ENCODE measurements at places on chromosomes 2 and 18.

DNA sequence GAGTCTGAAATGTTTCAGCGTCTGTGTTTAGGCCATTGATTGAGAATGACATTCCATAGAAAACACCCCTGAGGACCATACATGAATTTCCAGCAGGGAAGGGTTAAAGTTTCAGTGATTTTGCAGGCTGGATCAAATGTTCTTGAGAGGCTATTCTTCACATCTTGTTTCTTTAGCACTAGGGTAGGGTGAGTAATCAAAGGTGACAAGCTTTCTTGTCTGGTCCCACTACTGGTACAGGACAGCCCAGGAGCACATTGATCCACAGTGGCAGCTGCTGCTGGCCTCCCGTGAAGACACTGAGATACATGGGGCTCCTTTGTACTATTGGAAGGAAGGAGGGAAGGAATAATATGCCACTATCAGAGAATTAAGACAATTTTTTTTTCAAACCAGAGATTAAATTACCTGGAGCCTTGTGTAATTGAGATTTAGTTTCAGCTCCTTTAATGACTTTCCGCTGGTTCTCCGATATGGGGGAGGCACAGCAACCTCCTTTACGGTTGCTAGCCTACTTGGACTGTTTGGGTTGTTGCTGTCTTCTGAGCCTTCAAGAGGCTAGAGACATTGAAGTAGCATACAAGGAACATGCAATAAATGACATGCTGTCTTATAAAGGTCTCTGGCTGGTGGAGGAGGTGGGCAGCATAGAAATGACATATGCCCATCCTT lies 368.9 kb downstream of the SOX11 start:
- no peak for DNase-seq

- peak; percentile 95 for DNase-seq
Measured at GRCh38 chr2:151828143-151828889, at the start of gene ARL5A. ARL5A (minus strand) TSS chr2:151828421; CDS start chr2:151828176, 245 bp downstream.

DNA sequence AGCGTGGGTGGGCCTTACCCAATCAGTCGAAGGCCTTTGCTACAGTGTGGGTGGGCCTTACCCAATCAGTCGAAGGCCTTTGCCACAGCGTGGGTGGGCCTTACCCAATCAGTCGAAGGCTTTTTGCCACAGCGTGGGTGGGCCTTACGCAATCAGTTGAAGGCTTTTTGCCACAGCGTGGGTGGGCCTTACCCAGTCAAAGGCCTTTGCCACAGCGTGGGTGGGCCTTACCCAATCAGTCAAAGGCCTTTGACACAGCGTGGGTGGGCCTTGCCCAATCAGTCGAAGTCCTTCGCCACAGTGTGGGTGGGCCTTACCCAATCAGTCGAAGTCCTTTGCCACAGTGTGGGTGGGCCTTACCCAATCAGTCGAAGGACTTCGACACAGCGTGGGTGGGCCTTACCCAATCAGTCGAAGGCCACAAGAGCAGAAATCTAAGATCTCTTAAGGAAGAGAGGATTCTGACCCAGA lies 16.3 kb upstream of the GAL3ST2 start:
- no peak for DNase-seq

DNA sequence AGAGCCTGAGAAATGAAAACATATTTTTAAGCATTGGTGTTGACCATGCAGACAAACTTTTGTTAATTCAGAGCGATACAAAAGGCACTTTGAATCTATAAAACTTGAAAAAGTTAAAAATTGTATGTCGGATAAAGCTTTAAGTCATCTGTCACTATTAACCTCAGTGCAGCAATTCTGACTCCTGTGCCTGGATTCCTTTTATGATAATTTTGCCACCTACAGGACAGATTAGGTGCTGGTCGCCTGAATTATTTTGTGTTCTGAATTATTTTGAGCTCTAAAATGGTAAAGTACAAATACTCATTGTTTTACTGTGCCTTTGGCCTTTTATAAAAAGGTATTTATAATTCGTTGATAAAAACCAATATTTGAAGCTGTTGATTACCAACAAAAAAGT lies 19.4 kb upstream of the RNF138 start:
- DNase-seq: no peak

- DNase-seq: no peak
Measured at GRCh38 chr2:8049176-8049575, 632.7 kb upstream of the ID2 start.

DNA sequence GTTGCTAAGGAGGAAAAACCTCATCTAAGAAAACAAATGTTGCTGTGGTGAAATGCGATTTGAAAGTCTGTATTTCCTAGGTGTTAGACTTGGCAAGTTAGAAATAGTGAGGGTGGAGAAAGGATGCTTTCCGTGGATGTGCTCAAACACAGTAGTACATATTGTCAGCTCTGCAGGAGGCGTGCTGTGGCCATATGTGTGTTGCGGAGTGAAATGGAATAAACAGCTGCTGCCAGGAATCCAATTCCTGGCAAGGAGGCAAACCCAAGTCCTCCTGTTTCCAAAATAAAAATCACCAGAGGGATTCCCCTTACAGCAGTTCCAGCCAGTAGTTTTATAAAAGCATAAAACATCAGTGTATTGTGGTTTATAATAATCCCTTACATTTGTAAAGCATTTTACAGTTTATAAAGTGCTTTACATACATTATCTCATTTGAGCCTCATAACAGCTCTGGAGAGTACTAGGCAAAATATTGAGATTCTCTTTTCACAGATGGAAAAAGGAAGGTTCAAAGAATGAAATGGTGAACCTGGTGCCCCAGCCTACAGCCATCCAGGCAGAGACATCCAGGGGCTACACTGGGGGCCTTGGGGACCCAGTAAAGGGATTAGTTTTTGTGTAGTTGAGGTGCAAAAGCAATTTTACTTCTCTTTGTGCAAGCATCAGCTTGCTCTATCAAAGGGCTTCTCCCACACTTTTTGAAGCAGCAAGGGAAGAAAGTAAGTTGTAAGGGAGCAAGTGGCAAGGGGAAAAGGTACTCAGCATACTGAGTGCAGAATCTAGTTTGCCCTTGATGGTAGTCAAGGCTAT lies 206.0 kb downstream of the AGPS start:
- no peak for DNase-seq

GRCh38 chr18:27652480-27653121 lies 467.5 kb upstream of the CHST9 start:
- no peak for DNase-seq

- no peak for DNase-seq
Measured at GRCh38 chr18:12747530-12748315, 44.9 kb downstream of the PSMG2 start.

DNA sequence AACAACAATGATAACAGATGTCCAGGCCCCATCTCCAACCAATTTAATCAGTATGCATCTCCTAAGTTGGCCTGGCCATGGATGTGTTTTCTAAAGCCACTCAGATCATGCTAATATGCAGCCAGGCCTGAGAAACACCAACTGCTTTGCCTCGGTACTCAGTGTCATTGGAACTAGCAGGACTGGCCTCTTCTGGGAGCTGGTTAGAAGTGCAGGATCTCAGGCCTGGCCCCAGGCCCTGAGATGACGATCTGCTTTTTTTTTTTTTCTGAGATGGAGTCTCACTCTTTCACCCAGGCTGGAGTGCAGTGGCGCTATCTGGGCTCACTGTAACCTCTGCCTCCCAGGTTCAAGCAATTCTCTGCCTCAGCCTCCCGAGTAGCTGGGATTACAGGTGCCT lies 69.1 kb downstream of the IRS1 start:
- no peak for DNase-seq

DNA sequence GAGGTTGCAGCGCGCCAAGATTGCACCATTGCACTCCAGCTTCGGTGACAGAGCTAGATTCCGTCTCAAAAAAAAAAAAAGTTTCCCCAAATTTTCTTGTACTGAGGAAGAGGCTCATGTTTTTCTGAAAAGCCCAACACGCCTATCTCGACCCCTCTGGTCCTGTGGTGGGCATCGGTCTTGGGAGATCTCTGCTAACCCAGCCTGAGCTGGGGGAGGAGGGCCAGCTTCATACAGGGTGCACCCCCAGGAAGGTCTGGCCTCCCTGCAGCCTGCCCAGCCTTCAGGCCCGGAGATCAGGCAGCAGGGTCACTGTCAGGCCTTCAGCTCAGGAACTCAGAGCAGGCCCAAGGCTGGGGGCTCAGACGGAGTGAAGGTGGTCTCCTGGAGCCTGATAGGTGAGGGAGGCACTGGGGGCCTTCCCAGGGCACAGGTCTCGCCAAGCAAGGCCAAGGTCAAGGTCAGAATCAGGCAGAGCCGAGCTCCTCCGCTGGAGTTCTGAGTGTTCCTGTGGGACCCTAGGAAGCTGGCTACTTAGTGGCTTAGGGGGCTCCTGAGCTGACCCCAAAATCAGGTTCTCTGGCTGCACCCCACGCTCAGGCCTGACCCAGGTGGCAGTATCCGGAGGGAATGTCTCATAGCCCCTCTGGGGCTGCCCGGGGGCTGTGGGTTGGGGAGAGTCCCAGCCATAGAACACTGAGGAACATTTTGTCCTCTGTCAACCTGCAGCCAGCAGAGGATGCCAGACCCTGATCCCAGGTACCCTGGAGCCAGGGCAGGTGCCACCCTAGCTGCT lies 37.9 kb upstream of the SMAD7 start:
- no peak for DNase-seq

- DNase-seq: no peak
Measured at GRCh38 chr2:236702657-236703372, 133.2 kb downstream of the ACKR3 start.

DNA sequence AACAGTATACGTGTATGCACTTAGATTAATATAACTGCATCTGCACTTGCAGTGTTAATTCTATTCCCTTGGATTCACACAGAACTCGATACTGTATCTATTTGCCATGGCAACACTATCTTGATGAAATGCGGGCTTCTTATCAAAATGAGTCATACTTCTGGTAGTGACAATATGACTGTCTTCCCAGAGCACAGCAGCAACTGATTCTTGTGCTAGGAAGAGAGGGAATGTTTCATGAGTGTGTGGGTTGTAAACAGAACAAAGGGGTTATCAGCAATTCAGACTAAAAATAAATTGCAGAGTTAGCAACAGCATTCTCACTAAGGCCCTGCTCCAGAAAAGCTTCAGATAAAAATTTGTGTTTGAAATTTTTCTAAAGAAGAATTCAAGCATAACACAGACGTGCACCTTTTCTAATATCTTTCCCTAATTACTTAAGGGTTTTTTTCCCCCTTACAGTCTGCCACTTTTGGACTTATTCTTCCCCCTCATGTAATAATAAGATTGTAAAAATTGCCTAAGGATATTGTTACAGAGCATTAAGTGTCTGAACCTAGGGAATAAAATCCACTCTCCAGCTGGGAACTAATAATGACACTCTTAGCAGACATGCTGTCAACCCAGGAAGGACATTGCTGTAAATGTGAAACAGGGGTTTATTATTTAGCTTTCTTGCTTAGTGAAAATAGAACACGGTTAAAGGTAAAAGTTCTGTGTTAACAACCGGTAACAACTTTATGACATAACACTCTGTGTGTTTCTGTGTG lies 99.9 kb upstream of the SLC38A11 start:
- DNase-seq: peak; percentile 67

- DNase-seq: no peak
Measured at GRCh38 chr18:76985156-76985950, 147.2 kb downstream of the MBP start.

- DNase-seq: no peak
Measured at GRCh38 chr2:172021955-172022354, 22.2 kb downstream of the METAP1D start.

GRCh38 chr2:200131307-200131706 lies 175.2 kb upstream of the SPATS2L start:
- DNase-seq: no peak

- DNase-seq: no peak
Measured at GRCh38 chr2:51220606-51221005, 188.7 kb upstream of the NRXN1 start.

DNA sequence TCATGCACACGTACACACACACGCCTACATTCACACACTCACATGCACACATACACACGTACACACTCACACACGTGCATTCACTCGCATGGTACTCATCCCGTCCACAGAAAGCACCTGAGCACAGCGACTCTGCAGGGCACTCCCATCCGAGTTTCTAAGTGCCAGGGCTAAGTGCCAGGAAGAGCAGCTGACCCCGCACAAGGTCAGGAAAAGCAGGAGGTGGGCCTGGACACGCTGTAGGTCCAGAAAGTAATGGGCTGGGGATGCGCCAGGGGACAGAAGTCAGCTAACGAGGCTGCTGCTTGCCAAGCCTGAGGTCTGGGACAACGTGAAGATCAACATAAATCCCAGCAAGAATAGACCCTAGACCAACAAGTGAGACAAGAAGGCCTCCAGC lies 15.8 kb downstream of the ADI1 start:
- DNase-seq: no peak

- DNase-seq: no peak
Measured at GRCh38 chr2:181426672-181427071, 30.5 kb upstream of the ITGA4 start.

DNA sequence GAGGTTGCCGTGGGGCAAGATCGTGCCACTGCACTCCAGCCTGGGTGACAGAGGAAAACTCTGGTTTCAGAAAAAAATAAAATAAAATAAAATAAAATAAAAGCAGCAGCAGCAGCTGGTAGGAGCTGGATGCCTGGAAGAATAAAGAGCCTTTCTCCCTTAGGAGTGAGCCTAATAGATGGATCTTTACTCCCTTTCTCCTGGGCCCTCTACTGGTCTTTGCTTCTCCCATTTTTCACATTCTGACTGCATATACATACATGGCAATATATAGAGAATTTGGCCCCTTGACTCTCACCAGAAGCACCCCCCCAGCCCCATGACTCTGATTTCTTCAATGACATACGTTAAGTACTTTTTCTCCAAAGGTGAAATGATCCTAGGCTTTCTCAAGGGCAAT lies 9.8 kb upstream of the MALT1 start:
- no peak for DNase-seq

- DNase-seq: no peak
Measured at GRCh38 chr2:121955426-121955825, 200.0 kb downstream of the TSN start.

- no peak for DNase-seq
Measured at GRCh38 chr2:28405537-28405936, 12.9 kb downstream of the FOSL2 start.

DNA sequence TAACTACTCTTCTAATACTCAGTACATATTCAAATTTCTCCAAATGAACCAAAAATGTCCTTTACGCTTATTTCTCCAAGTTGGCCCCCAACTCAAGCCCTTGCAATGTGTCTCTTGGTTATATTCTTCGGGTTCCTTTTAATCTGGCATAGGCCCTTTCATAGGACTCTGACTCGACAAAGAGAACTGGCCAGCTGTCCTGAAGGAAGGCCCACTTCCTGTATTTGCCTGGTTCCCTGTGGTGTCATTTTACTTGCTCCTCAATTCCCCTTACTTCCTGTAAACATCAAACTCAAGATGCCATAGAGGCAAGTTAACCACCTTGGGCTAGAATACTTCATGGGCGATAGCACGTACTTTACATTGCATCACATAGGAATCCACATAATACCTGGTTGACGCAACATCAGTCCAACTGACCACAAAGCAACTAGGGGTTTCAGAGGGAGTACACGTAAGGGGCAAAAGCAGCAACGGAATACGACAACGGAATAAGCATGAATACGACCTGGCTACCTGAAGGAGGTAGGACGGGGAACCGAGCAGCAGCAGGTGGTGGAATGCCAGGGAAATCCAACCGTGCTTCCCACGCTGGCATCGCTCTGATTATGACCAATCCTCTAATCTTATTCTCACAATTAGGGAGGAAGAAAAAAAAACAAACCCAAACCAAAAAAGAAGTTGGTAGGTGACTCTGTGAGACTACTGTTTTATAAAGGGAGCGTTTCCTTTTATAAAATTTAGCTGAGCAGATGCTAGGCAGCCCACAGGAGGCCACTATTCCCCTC lies 823 bp upstream of the GORASP2 start:
- DNase-seq: no peak

Measured in T-helper 2 cell treated with Interferon-gamma antibody and Interleukin-4, amounts not matched to agents 5 μg/mL and 100 μg/mL, for 36 hours (primary cell).